ENCODE measurements at places on chromosomes 11 and 22.

GRCh38 chr22:50190182-50190940 is 4.6 kb downstream of the TRABD start:
- no peak for DNase-seq

DNA sequence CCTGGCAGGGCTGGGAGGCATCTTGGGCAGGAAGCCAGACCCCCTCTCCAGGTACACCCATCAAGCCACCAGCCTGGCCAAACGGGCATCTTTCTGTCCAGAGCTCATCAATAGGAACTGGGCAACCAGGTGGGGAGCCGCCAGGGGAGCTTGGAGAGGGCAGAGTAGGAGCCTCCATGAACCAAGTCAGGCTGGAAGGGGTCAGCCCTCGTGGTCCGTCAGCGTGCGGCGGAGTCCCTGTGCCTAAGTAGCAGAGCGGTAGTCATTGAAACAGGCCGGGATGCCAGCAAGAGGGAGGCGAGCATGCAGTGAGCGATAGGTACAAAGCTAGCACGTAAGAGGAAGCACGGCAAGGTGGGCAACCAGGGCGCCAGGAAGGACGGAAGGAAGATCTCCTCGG is 1.7 kb downstream of the RTL6 start:
- DNase-seq: no peak

DNA sequence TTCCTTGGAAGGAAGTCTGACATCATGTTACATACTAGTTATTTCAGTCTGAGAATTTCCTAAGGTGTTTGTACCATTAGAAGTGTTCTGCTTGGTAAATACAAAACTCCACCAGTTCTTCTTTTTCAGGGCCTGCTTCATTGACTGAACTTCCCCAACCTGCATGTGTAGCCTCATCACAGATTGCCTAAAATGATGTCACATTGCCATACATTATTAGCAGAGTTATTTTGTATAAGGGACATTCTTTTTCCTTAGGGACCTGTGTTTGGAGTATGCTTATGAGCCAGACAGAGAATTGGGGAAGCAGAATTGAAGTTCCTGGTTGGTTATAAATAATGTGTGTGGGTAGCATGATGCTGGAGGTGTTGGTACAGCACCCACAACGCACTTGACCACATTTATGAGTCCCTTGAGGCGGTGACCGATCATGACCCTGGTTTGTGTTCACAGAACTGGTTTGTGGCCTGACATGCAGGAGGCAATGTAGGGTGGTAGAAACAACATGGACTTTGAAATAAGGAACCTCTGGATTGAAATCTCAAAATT is 16.4 kb upstream of the MMP7 start:
- no peak for DNase-seq

GRCh38 chr22:41799486-41800347 is 762 bp upstream of the CCDC134 start:
- DNase-seq: no peak

GRCh38 chr11:114219559-114220349 is 76.4 kb upstream of the NNMT start:
- DNase-seq: no peak

DNA sequence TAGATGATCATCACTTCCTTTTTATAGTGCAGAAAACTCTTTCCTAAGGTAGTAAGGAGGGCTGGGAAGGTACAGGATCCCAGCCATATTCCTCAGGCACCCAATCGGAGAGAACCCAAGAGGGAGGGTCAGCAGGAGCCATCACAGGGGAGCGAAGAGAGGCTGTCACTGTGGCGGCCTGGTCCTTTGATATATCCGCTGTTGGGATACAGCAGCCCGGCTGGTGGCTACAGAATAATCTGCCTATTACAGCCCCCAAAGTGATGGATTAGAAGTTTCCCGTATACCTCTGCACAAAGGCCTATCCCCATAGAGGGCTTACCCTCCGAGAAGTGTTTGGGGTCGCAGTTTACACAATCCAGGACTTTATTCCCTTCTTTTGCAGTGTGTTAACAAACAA is 48.5 kb downstream of the OR4D9 start:
- no peak for DNase-seq

GRCh38 chr11:130834886-130835285 is 81.4 kb downstream of the SNX19 start:
- no peak for DNase-seq

- DNase-seq: no peak
Measured at GRCh38 chr11:15945726-15946125, 410.6 kb downstream of the SOX6 start.

DNA sequence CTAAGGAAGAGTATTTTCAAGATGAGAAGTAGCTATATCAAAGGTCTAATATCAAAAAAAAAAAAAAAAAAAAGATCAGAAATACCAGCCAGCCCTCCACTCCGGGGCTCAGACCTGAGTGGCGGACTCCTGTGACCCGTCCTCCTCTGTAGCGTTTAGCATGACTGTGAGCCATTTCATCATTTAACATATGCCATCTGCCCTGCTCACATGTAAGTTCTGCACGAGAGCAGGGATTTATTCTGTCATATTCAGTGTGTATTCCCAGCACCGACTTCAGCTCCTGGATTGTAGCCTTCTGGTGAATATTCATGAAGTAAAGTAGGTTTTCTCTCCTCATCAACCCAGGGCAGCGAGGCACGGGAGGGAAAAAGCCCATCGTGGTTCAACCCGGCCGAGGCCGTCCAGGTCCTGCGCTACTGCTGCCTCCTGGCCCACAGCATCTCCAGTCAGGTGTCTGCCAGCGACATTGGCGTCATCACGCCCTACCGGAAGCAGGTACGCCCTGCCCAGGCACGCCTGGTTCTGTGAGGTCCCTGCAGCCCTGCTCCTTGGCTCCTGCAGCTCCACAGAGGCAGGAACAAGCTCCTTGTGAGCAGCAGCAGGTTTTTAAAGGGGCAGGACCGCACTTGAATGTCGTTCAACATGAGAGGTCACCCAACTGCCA is 12.7 kb upstream of the PANX2 start:
- no peak for DNase-seq

- DNase-seq: no peak
Measured at GRCh38 chr11:83044958-83045712, 26.6 kb downstream of the RAB30 start.

GRCh38 chr11:77814848-77815247 is 5.7 kb downstream of the RSF1 start:
- no peak for DNase-seq

DNA sequence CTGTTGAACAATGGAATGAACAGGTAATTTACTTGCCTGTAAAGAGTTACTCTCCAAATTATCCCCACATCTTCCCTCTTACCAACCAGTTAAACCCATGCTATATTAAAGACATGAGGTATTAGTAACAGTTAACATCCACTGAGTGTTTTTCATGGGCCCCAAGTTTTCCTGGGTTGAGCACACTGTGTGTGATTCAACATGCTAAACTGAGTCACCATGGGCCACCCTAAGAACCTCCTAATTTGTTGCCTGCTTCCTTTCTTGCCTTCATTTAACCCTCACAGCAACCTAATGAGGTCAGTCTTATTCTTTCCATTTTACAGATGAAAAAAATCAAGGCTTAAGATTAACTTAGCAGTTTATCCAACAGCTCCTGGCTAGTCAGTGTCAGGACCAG is 51.0 kb downstream of the GALNT18 start:
- DNase-seq: no peak

- DNase-seq: no peak
Measured at GRCh38 chr11:359181-359714, 10.1 kb upstream of the B4GALNT4 start.

DNA sequence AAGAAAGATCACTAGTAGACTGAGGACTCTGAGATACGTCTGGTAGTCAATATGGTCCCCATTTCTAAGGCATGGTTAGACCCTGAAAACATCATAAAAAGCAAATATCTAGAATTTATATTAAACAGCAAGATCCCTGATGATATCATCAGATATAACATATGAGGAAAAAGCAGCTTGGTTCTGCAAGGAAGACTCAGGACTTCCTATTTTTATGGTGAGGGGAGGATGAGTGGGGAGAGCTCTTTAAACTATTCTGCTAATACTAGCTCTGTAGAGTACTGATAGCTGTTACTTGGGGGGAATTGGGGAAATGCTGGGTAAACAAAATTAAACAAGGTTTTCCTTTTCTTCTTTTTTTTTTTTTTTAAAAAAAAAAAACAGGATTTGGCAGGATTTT is 235.8 kb downstream of the SWAP70 start:
- no peak for DNase-seq

- DNase-seq: no peak
Measured at GRCh38 chr22:26619510-26619909, 1.7 kb upstream of the CRYBB1 start.

- DNase-seq: no peak
Measured at GRCh38 chr11:131814108-131814507, 443.7 kb downstream of the NTM start.

- no peak for DNase-seq
Measured at GRCh38 chr22:49286181-49286760, 541.4 kb downstream of the BRD1 start.

GRCh38 chr11:122757201-122757600 is 81.1 kb upstream of the CRTAM start:
- DNase-seq: no peak

DNA sequence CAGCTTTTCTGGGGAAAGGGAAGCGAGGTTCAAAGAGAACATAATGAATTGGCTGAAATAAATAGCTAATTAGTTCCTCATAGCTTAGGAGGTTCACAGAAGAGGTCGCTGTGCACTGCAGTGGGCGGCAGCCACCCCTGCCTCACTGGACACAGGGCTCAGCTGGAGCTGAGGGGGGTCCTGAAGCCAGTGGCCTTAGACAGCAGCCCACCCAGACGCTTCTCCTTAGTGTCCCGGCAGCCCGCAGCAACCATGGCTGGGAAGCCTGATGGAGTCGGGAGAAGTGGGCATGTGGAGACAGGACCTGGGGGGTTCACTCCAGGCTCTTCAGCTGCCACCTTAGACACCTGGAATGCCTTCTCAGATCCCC is 75.4 kb downstream of the TRIM29 start:
- DNase-seq: no peak

DNA sequence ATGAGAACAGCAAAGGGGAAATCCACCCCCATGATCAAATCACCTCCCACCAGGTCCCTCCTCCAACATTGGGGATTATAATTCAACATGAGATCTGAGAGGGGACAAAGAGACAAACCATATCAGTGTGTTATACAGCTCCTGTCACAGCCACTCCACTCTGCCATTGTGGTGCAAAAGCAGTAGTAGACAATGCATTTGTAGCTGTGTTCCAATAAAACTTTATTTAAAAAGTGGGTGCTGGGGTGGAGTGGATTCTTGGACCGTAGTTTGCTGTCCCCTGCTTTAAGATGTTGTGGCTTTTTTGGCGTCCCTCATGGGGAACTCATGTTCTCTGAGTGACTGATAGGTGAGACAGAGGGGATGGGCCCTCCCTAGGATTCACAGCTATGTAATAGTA is 399.1 kb downstream of the SOX6 start:
- no peak for DNase-seq

DNA sequence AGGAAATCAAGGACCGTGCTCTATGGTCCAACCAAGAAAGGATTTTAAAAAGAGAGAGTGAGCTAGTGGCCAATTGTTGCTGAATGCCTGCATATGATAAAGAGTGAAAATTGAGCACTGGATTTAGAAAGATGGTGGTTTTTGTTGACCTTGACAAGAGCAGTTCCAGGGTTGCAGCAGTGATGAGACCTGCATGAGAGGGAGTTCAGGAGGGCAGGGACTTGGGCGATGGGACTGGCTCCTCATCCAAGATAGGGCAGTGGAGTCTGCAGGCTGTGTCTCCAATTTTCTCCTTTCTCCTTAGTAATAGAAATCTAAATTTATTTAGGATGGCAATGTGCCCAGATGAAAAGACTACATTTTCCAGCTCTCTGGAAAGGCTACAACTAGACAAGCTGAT is 94.0 kb upstream of the B3GAT1 start:
- DNase-seq: no peak

DNA sequence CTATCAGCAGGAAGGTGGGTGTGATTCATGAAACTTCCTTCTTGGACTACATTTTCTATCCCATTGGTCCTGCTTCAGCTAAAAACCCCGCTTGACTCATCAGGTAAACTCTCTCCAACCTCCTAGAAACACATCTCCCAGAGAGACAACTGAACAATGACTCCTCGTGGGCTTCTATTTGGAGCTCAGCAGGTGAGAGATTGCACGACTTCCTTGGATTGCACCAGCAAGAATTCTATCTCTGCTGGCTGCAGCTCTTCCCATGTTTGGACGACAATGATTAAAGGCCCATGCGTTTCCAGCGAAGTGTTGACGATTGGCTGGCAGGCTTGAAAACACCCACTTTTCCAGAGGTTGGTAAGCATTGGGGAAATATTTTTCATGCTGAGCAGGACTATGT is 216.1 kb upstream of the NTM start:
- DNase-seq: no peak

- no peak for DNase-seq
Measured at GRCh38 chr22:44462246-44463010, 35.6 kb downstream of the RTL6 start.

GRCh38 chr22:49672014-49672516 is 155.6 kb downstream of the BRD1 start:
- DNase-seq: no peak

- no peak for DNase-seq
Measured at GRCh38 chr11:76653674-76654284, 16.8 kb downstream of the LRRC32 start.

DNA sequence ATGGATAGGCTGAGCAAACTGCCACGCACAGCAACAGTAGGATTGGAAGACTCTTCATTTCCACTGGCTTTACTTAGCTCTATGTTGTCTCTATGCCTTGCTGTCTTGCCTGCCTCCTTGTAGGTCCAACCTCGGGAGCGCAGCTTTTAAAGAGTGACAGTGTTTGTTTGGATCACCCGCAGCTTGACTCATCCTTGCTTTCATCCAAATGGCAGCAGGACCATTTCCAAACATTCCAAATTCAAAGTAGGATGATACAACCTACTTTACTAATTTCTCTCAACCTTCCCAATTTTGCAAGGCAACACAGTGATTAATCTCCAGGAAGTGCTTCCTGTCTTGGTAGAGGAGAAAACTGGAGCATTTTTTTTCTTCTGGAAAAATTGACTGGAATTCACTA is at the start of gene MMP3:
Gene MMP3 (minus strand): TSS at position 121 of the 400 bp plus-strand sequence. CDS start 63 bp downstream, at position 58.
- no peak for DNase-seq

- DNase-seq: no peak
Measured at GRCh38 chr22:21688706-21689381, 23.0 kb downstream of the PPIL2 start.

- DNase-seq: no peak
Measured at GRCh38 chr11:123718063-123718462, 23.4 kb downstream of the ZNF202 start.

GRCh38 chr22:41787331-41787730 is 13.1 kb upstream of the CCDC134 start:
- DNase-seq: no peak

- no peak for DNase-seq
Measured at GRCh38 chr11:22491555-22492225, 133.9 kb downstream of the FANCF start.

DNA sequence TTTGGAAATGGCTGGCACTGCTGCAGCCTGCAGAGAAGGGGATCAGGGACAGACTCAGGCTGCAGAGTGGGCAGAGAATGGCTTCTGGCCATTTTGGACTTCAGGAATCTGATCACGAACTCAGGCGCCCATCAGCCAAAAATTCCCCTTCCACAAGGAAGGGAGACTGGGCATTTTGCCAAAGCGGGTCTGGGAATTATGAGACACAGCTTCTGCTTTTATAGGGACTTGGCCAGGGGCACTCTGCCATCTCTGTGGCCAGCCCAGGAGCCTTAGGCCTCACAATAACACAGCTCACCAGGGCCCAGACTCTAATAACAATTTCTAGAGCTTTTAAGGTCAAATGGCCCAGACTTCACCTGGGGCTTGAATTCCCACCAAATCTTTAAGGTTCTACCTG is 74.7 kb downstream of the CHST1 start:
- no peak for DNase-seq

Measured in iPS DF 19.7 (cell line).